ENCODE measurements at places on chromosomes 1 and 21.

DNA sequence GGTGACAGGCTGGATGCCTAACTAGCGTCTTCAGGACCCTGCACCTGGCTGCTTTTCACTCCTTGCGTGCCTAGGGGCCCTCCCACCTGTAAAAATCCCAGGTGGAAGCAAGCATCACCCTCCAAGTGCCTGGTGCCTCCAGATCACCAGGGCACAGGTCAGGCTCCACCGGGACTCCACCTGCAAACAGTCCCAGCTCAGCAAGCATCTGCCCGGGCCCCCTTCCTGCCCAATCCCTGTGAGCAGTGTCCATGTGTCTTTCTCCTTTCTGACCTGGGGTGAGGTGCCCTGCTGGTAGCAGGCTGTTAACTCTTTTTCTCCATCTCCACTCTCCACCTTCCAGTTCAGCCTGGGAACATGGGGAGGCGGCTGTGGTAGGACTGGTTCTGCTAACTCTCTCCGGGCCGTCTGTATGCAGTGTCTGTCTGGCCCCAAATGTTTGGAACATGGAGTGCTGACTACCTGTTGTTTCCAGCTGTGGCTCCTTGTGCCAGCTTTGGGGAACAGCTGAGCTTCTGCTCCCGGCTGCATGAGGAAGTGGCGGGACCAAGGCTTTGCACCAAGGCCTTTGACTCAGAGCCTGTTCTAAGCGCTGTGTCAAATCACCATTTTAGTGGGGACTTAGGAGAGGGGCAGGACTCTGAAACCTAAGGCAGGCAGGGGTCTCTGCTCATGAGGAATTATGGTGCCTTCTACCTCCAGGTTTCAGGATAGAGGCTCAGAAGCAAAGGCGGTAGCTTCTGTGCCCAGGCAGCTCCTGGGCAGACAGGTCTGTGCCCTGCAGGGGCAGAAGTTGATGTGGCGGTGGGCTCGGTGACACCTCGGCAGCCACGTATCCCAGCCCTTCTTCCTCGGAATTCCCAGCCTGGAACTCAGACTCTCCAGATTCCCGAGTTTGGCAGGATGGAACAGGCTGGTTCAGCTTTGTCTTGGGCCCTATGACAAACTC is 5.5 kb downstream of the GPR137B start:
- DNase-seq, result no peak

DNA sequence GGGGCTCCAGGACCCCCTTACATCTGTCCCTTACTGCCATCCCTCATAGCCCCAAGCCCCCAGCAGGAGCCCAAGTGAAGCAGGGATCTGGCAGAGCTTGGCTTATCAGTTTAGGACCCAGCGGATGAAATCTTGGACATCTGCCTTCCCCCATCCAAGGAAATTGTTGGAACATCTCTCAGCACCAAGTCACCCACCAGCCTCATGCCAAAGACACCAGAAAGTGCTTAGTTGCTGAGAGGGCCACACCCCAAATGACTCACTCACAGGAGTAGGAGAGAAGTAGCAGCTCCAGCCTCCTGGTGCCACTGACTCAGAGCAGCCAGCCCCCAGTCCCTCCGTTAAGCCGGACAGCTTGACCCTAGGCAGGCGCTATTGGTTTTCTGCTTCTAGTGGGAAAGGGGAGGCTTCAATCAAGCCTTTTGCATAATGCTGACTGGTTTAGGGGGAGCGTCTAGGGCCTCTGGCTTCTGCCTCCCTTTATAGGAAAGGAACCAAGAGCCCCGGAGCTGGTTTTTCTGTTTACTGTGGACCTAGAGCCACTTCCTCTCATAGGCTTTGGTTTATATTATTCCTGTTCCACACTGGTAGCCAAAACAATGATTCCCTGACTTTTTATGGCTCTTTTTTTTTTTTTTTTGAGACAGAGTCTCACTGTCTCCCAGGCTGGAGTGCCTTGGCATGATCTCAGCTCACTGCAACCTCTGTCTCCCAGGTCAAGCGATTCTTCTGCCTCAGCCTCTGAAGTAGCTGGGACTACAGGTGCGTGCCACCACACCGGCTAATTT is 114.2 kb upstream of the IPO9 start:
- DNase-seq, result no peak

GRCh38 chr1:59266927-59267293 is 30.0 kb upstream of the FGGY start:
- DNase-seq, result no peak

GRCh38 chr1:211870156-211870555 is 39.6 kb upstream of the LPGAT1 start:
- no peak for DNase-seq

- DNase-seq, result no peak
Observed at GRCh38 chr1:18607289-18607760, 23.3 kb upstream of the PAX7 start.

- DNase-seq, result no peak
Observed at GRCh38 chr1:227003165-227003564, 63.1 kb downstream of the COQ8A start.

DNA sequence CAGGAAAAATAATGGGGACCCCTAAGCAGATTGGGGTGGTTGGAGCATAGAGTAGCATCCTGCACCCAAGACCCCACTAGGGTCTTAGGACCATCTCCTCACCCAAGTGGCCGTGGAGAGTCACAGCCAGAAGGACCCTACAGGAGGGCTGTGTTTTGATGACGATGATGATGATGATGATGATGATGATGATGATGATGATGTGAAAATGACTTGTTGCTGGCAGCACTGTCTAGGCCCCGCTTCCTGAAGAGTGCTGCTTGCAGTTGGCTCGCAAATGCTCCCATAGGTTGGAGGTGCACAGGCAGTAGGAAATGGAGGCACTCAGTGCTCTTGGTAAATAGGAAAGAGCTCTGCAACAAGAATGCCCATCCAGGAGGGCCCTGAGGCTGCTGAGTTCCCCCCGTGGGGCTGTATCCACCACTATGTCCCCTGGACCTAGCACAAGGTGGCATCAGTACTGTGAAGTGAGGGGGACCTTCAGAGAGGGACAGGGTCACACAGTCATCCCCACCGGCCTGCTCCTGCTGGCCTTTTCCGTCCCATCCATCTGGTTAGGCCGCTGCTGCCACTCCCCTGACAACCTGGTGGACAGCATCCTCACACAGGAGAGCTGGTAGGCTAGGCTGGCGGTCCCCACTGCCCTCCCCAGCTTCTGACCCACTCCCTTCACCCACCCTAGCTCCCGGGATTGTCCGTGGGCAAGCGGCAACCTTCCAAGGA is 139.6 kb downstream of the FOXD2 start:
- no peak for DNase-seq

DNA sequence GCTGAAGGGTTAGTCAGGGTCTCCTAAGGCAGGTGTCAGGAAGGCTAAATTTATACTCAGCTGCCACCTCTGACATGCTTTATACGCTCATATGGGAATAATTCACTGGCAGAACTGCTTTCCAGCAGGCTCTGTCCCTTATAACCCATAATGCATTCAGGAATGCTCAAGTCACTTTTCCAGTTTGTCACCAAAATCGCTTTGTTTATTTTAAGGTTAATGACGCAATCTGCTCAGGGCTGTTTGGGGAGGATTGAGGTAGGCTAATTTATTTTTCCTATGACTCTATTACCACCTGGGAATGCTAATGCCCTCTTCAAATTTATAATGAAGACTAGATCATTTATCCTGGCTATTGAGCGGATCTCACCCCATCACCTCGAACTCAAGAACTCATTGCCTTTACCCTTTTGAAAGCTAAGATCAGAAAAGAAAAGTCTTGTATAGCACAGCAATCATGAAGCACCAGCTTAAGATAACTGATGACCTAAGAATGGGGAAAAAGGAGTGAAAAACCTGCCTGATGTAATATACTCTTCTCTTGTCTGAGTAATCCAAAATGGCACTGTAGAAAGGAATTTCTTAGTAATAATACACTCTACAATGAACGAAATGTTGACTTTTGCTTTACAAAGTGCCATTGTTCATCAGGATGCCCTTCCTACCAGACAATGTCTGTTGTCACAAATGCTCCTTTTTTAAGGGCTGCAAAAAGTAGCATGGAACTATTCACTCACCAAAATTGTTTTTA is 97.9 kb upstream of the EXO1 start:
- no peak for DNase-seq

- peak; percentile 21 for DNase-seq
Observed at GRCh38 chr1:6625584-6626149, 999 bp downstream of the THAP3 start.

DNA sequence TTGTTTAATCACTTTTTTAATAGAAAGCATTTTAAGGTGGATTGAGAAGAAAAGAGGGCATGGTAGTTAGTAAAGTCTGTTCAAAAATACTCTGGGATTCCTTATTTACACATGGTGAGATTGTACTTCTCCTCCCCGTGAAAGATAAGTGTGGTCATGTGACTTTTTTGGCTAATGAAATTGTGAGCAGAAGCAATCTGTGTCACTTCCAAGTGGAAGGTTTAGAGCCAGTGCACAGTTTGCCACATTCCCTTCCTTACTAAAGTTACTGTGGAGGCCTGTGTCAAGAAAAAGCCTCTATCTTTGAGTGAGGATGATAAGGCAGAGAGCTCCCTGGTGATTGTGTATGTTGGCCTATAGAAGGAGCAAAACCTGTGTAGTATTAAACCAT is 471.3 kb downstream of the OMA1 start:
- no peak for DNase-seq

GRCh38 chr21:40770435-40771055 is 76.4 kb downstream of the DSCAM start:
- no peak for DNase-seq

- DNase-seq, result no peak
Observed at GRCh38 chr1:93257889-93258288, 77.4 kb downstream of the CCDC18 start.

- peak; percentile 68 for DNase-seq
Observed at GRCh38 chr1:48697066-48697707, 79.5 kb downstream of the BEND5 start.

- DNase-seq, result no peak
Observed at GRCh38 chr1:60279798-60280197, 206.2 kb upstream of the C1orf87 start.

DNA sequence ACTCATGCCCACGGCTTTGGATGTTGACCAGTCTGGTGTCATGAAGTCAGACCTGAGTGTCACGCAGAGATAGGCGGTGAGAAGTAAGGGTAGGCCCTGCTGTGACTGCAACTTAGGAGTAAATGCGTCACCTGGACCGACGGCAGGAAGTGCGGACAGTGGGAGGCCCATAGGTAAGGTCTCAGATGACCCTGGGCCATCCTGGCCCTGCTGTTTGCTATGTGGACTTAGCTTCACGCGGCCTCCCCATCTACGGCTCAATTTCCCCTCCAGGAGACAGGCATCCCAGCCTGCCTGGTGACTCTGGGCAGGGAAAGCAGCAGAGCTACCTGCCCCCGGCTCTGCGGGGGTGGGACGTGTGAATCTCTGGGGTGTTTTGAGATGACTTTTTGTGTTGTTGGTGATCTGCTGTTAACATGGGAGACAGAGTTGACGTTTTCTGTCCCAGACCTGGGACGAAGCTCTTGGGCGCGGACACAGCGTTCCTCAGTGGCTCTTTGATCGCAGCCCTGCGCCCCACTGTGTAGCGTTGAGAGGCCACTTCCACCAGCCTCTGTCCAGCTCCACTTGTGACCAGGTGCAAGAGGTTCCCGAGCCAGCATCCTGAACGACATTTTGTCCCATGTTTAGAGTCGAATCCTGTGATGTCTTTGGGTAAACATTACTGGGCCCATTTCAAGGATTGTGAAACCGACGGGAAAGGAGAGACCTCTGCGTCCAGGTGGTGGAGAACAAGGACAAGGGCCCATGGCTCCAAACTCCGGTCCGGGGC is 39.9 kb downstream of the CRYAA start:
- no peak for DNase-seq

- DNase-seq, result no peak
Observed at GRCh38 chr1:235831148-235831547, 35.6 kb downstream of the LYST start.

GRCh38 chr1:229229721-229230139 is 41.2 kb upstream of the RAB4A start:
- no peak for DNase-seq

GRCh38 chr21:44291936-44292811 is 6.5 kb downstream of the AIRE start:
- no peak for DNase-seq

- DNase-seq, result no peak
Observed at GRCh38 chr1:167330601-167331293, 110.1 kb downstream of the POU2F1 start.

- DNase-seq, result no peak
Observed at GRCh38 chr1:207130252-207131036, 26.4 kb downstream of the C4BPA start.

DNA sequence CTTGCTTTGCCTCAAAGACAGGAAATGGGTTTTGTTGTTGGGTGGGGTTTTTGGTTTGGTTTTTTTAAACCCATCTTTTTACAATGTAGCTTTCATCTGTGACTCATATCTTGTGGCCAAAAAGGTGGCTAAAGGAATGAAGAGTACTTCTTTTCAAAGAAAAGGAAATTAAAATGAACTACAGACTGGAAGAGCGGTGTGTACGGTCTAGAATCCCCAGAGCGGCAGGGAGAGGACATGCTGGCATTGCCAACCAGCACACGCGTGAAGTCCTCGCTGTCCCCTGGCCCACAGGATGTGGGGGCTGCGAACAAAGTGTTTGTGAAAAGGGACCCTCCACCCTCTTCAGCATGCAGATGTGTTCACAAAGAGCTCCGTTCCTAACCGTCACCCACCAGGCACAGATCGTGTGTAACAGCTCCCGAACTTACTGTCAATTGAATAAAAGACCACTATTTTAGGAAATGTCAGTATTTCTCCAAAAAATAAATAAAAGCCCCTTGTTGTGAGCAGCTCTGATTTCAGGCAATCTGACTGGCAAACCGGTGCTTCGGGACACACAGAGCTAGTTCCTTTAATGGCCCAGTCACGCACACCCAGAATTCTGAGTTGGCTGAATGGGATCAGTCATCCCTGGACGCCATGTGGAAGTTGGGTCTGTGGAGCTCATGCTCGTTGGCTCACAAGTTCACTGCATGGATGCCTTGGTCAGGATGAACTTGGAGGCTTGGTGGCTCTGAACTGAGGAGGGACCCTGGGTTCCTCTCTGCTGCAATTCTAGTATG is 602.9 kb downstream of the NPHP4 start:
- DNase-seq, result no peak

DNA sequence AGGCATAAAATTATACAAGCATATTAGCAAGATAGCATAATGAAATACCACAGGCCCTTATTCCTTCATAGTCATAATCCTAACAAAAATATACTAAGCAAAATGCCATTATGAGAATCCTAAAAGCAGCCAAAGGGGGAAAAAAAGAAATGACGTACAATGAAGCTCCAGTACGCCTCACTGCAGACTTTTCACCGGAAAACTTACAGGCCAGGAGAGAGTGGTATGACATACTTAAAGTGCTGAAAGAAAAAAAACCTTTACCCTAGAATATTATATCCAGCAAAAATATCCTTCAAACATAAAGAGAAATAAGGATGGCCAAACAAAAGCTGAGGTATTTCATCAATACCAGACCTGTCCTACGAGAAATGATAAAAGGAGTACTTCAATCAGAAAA is 19.5 kb downstream of the ZNF695 start:
- no peak for DNase-seq

GRCh38 chr1:116033322-116033721 is 57.0 kb downstream of the SLC22A15 start:
- no peak for DNase-seq

- DNase-seq, result no peak
Observed at GRCh38 chr1:176174108-176174507, 33.0 kb downstream of the COP1 start.

Measured in NCI-H1436 (cell line).